ENCODE measurements at places on chromosomes 11 and 22. TPM values are rescaled to one million over a fixed set of nuclear protein-coding genes. Genes with fewer than 3 reads are reported as not detected.

TPBGL gene
- total RNA-seq: not detected

RIMBP3C gene
- 0.63 TPM for total RNA-seq

KCTD14 gene
- 0.45 TPM for total RNA-seq

TBX10 gene
- total RNA-seq: not detected

APOL5 gene
- total RNA-seq: not detected

OR8G1 gene
- total RNA-seq: not detected

KRTAP5-7 gene
- total RNA-seq: 0.33 TPM

MYRF gene
- 0.18 TPM for total RNA-seq

PLEKHB1 gene
- 1.1 TPM for total RNA-seq

OMP gene
- total RNA-seq: 1.1 TPM
